ENCODE measurements at places on chromosomes 16 and 17. TPM values are rescaled to one million over a fixed set of nuclear protein-coding genes. Genes with fewer than 3 reads are reported as not detected.

Gene ALDH3A1
- total RNA-seq = not detected

Gene SMIM5
- total RNA-seq = 0.24 TPM

Gene SLFN13
- 4.3 TPM for total RNA-seq

Gene SYT17
- 0.19 TPM for total RNA-seq

Gene KCNG4
- not detected for total RNA-seq

Gene ITGB4
- 2.3 TPM for total RNA-seq

- DNase-seq = no peak
Observed at GRCh38 chr17:17713839-17714238, 32.6 kb downstream of the RAI1 start.

GRCh38 chr16:12098429-12099310 lies 122.1 kb downstream of the SNX29 start:
- DNase-seq = no peak

- no peak for DNase-seq
Observed at GRCh38 chr16:82562183-82562683, 64.5 kb upstream of the CDH13 start.

DNA sequence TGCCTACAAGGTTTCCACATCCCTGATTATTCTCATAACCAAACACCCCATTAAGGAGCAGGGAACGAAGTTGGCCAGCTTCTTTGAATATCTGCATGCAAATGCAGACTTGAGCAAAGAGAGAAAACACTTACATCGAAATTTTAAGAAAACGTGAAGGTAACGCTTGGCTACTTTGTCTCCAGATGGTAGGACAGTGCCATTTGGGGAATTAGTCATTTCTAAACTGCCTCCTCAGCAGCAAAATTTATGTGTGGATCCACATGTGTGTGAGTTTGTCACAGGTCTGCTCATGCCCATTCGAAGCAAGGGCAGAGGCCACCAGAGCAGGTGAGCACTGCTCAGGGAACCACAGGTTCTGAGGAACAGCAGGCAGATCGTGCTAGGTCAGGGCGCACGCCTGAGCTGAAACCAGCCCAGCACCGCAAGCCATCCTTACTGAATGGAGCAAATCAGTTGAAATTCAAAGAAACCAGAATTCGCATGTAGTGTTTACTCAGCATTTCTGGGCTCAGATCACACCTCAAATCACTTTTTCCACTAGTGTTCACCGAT lies 80.1 kb downstream of the SOCS1 start:
- no peak for DNase-seq

GRCh38 chr17:48459070-48459844 lies 29.2 kb upstream of the SKAP1 start:
- no peak for DNase-seq

DNA sequence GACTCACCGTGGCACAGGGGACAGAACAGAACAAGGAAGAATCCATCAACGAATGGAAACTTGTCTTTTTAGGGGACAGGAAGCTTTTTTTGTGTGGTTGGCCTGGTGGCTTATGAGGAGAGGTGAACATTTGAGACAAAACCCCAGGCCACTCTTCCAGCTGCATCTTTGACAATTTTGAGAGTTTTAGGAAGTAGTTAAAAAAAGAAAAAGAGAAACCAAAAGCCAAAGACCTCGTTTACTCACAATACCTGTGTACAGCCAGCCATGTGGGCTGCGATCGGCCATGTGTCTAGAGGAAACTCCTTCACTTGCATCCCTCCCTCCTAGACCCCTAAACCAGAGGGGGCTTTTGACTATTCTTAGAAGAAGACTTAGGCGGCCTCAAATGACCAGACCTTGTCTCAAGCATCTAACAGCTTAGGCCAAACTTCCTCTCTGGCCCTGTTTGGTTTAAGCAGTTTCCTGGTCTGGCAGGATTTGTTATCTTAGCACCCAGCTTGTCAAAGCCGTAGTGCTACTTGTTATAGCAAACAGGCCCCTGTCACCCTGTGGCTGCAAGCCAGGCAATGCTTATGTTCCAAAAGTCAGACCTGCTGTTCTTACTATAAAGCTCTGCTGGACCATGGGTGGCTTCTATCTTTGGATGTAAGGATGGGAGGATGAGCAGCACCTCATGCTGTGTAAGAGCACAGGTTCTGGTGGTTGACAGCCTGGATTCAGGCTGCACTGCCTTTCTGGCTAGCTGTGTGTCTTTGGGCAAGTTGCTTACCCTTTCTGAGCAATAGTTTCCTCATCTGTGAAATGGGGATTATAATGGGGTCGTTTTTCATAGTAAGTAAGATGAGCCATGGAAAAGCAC lies 17.7 kb downstream of the KSR1 start:
- peak; percentile 75 for DNase-seq

- no peak for DNase-seq
Observed at GRCh38 chr16:69762814-69763598, 874 bp downstream of the WWP2 start.

DNA sequence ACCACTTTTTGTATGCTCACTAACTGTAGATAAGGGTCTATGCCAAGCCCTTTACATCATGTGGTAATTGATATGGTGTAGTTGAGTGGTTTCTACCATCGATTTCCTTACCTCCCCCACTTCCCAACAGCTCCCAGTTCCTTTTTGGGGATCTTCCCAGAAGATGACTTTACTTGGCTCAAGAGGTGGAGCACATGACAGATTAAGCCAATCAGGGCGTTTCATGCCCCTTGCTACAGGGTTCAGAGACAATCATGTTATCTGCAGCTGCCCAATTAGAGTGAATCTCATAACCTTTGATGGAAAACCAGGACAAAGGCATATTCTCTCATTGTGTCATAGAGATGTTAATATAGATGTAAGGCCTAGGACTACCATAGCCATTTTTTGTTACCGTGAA lies 16.2 kb upstream of the BMERB1 start:
- no peak for DNase-seq

DNA sequence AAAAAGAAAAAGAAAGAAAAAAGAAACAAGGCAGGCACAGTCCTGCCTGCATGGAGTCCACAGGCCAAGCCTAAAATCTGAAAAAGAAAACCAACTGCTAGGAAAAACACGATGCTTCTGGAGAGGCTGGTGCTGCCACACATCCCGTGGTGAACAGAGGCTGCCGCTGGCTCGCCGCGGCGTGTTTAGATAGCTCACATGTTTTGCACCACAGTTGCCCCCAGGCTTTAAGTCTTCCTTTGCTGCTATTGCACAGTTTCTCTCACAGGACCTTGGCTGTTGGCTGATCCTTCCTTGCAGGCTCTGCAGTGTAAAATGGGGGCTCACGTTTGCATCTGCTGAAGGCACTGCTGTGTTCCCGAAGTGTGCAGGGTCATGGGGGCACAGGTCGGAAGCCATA lies 8.6 kb downstream of the SLC6A4 start:
- no peak for DNase-seq
